ENCODE measurements at places on chromosomes 5 and 9.

DNA sequence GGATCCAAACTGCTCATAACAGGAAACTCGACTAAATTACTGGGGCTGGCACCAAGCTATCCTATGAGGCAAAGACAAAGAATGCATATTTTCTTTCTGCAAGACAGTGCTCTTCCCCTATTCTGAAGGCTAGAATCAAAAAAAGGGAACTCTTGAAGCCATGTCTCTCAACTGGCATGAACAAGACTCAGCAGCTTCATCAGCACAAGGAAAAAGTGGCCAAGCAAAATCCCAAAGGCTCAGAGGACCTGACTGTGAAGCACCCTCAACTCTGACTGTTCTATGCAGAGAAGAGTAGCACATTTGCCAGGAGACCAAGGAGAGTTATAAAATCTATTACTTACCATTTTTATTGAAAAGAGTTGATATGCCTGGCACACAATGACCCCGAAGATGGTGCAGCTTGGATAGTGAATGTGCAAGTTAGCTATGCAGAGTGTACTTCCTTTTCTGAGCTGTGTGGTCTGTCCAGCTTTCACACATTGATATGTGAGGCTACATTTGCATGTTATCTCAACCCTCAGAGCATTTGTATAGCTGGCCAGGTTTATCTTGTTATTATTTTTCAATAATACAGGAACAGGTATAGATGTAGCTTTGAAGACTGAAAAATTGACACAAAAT, 51.0 kb upstream of the FYB1 start:
- DNase-seq, result no peak

- no peak for DNase-seq
These were observed 1.2 kb upstream of the CKS2 start for GRCh38 chr9:89309608-89310474.

GRCh38 chr5:135318037-135318436, 81.0 kb downstream of the MACROH2A1 start:
- no peak for DNase-seq

- DNase-seq, result peak; percentile 76
These were observed 40.2 kb upstream of the TRIM32 start for GRCh38 chr9:116646661-116647514.

- DNase-seq, result peak; percentile 78
These were observed at the start of gene REEP2 for GRCh38 chr5:138438724-138439476. TSS of gene REEP2 (plus strand) at chr5:138439057. CDS start at chr5:138439209, 152 bp downstream.

DNA sequence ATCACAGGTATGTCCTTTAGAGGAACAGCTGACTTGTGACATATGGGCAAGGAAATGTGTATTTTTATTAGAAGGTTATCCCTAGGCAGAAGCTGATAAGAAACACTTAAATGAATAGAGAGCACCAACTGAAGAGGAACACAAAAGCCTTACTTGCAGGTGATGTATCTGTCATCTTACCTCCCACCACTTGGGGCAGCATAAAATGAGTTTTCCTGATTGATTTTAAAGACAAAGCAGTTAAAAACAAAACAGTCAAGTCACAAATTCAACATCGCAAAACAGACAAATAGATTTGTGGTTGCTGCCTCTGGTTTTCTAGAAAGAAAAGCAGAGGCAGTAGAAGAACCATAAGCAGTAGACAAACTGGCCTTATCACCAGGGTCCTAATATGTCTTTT, 302.4 kb upstream of the ZNF462 start:
- no peak for DNase-seq

- DNase-seq, result no peak
These were observed 358.4 kb upstream of the RPS23 start for GRCh38 chr5:82636591-82636990.

- DNase-seq, result no peak
These were observed 29.9 kb upstream of the DENND1A start for GRCh38 chr9:123959787-123960186.

DNA sequence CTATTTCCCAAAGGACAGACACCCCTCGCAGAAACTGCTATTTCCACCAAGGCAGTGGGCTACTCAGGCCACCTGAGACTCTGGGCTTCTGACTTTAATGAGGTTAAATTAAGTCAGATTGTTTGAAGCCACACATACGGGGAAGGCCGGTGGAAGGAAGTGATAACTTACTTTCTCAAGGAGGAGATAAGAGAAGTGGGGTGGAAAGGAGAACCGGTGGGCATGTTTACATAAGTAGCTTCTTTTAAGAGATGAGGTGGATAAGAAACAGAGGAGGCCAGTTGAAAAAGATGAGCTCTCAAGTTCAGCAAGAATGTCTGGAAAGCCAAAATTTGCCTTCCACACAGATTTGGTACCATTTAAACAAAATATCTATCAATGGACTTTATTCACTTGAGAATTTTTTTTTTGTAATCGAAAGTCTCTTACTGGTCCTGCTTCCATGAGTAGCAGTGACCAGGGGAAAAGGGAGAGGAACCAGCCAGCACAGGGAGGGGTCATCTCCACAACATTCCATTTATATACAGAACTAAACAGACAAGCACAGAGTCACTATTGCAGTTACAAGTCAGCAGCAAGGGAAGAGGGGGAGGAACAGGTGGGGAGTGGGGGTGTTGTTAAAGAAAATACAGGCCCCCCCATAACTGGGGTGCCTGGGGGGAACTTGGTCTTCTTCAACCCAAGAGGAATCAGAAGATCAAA, 20.0 kb downstream of the CCDC125 start:
- no peak for DNase-seq

- no peak for DNase-seq
These were observed 117.2 kb downstream of the SPATA31D1 start for GRCh38 chr9:82105729-82106128.

GRCh38 chr9:107740088-107740980, 250.8 kb upstream of the KLF4 start:
- no peak for DNase-seq

DNA sequence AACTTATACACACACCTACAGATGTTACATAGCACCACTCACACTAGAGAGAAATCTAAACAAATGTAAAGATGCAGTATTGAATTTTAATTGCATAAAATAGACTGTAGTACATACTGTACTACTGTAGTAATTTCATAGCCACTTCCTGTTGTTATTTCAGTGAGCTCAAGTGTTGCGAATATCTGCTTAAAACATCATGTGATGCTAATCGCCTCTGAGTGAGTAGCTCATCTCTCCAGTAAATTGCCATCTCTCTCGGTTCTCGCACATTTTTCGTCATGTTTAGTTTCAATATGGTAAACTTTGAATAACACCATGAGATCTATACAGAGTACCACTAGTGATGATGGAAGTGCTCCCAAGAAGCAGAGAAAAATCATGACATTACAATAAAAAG, 22.0 kb upstream of the ARHGEF28 start:
- DNase-seq, result no peak

- no peak for DNase-seq
These were observed 126.7 kb downstream of the RASGRF2 start for GRCh38 chr5:81086881-81087281.

DNA sequence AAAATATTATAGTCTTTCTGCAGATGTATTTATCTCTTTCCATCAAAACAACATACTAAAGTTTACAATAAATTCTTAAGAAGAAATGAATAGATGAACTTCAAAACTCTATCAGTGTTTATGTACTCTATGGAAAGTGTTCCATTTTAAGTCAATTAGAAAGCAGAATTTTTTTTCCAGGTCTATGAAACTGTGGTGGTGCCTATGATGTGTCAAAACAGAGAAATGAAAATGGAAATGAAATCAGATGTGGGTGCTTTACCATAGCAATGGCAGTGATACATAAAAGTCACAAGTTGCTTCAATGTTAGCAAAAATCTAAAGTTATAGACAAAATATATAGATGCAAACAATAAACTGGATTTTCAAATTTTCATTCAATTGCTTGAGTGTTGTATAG, 97.3 kb downstream of the PTCH1 start:
- DNase-seq, result no peak

GRCh38 chr9:108269371-108269770, 586.4 kb downstream of the ACTL7B start:
- DNase-seq, result no peak

- DNase-seq, result no peak
These were observed 31.9 kb upstream of the FANCC start for GRCh38 chr9:95349091-95350038.

DNA sequence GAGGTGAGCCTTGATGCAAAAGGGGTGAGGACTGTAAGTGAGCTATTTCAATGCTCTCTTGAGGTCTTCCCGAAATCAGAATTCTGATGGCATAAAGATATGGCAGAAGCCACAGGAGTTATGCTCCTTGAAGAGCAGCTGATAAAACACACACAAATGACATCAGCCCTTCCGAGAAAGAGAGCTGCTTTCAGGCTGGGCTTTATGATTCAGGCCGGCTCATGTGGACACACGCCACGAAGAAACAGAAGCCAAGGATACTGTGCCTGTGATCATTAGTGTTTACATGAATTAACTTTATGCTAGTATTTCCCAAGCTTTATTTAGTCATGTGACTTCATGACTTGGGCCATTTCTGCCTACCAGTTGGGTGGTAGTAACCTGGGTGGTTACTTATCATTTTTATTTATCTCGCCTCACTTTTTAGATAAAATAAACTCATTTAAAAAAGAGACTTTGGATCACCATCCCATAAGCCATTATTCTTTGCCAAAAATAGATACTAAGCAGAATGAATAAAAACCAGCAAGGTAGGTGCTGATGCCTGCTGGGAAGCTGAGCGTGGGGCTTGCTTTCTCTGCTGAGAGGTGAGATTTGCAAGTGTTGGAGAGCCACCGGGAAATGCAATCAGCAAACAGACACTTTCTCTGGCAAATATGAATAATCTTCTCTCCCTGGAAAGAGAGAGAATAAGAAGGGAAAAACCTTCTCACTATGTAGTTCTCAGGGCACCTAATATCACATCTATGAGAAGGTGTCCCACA, 73.0 kb upstream of the SLC25A51 start:
- peak; percentile 75 for DNase-seq

GRCh38 chr9:126240835-126241234, 85.8 kb upstream of the MVB12B start:
- DNase-seq, result no peak

GRCh38 chr5:141695627-141696215, 13.7 kb upstream of the ARAP3 start:
- DNase-seq, result no peak

DNA sequence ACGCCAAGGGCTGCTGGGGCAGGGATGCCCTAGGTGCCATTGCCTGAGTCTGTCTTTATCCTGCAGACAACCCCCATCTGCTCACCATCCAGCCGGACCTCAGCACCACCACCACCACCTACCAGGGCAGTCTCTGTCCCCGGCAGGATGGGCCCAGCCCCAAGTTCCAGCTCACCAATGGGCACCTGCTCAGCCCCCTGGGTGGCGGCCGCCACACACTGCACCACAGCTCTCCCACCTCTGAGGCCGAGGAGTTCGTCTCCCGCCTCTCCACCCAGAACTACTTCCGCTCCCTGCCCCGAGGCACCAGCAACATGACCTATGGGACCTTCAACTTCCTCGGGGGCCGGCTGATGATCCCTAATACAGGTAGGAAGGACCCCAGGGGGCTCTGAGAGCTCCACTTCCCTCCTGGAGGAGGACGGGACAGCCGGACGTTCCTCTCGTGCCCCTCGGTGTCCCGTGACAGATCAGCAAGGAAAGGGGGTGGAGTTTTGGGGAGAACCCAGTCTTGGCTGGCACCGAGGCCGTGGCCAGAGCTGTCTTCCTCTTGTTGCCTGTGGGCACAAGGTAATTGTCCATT, 24.9 kb downstream of the HK3 start:
- DNase-seq, result no peak

GRCh38 chr9:7316166-7316795, 483.3 kb downstream of the DMAC1 start:
- DNase-seq, result no peak

DNA sequence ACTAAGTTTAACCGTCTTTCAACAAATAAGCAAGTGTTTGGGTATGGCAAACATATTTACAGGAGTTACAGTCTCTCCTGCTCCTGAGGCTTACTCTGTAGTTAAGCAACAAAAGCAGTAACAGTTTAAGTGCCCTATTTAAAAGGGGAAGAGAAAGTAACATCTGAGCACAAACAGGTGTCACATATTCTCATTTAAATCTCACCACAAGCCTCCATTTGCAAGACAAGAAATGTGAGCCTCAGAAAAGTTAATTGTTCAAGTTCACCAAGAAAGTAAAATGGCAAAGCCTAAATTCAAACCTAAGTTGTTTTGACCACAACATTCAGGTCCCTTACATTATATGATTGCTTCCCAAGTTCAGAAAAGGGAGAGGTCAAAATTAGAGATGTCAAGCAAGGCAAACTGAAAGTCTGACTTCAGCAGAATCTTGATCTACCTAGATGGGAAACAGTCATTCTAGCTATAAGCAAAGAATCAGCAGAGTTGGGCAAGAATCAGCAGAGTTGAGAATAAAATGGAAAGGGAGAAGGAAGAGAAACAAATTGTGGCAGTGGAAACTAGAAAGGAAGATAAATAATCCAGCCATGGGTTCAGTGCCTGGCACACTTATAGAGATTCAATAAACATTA, 93.4 kb downstream of the STRBP start:
- DNase-seq, result no peak

GRCh38 chr5:176882567-176882903, 16.6 kb downstream of the HK3 start:
- no peak for DNase-seq

GRCh38 chr5:10453545-10453944, 11.9 kb downstream of the ROPN1L start:
- peak; percentile 52 for DNase-seq

GRCh38 chr9:106503759-106504158, 359.2 kb upstream of the ZNF462 start:
- DNase-seq, result no peak

GRCh38 chr9:92771309-92771708, 6.7 kb upstream of the BICD2 start:
- no peak for DNase-seq

DNA sequence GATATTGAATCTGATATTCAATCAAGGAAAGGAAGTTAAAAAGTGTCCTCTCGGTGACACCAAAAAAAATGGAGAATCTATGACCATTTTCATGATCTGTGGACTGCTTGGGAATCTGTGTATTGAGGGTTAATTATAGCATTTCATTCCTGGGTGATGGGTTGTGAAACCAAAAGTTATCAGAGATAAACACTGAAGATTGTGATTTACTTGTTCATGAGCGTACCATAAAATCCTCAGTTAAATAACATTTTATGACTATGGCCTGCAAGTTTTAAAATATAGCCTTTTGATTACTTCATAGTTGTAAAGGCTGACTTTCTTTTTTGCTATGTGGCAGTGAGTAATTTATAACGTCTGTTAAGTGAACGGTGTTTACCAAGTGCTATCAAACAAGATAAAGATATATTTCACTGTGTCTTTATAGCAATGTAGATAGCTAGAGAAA, 267.9 kb upstream of the SEMA6A start:
- no peak for DNase-seq

GRCh38 chr5:14362491-14362890, 219.1 kb upstream of the OTULINL start:
- DNase-seq, result no peak

- DNase-seq, result no peak
These were observed 89.2 kb downstream of the FSTL4 start for GRCh38 chr5:133523013-133523658.

Data from adipocyte (in vitro differentiated cells).